ENCODE measurements at places on chromosomes 2 and 18. TPM values are rescaled to one million over a fixed set of nuclear protein-coding genes. Genes with fewer than 3 reads are reported as not detected.

DUSP2 gene
- total RNA-seq: 11.8 TPM

GORASP2 gene
- 70.4 TPM for total RNA-seq

GRCh38 chr2:144459286-144459685 lies 60.6 kb downstream of the ZEB2 start:
- H3K27ac ChIP-seq: no peak overlapping the region
- no peak overlapping the region for H3K4me3 ChIP-seq
- no peaks in the 10 kb centered on the region for H3K36me3 ChIP-seq
- peaks cover 9% of the 10 kb centered on the region for H3K4me1 ChIP-seq
- H3K27me3 ChIP-seq: no peaks in the 10 kb centered on the region
- DNase-seq: no peak

INHA gene
- 1.2 TPM for total RNA-seq

FTCDNL1 gene
- total RNA-seq: 3.4 TPM

GRCh38 chr2:181742922-181743722 lies 62.8 kb upstream of the NEUROD1 start:
- H3K27ac ChIP-seq: no peak overlapping the region
- H3K27me3 ChIP-seq: no peaks in the 10 kb centered on the region
- H3K36me3 ChIP-seq: no peaks in the 10 kb centered on the region
- no peak overlapping the region for H3K4me3 ChIP-seq

DNA sequence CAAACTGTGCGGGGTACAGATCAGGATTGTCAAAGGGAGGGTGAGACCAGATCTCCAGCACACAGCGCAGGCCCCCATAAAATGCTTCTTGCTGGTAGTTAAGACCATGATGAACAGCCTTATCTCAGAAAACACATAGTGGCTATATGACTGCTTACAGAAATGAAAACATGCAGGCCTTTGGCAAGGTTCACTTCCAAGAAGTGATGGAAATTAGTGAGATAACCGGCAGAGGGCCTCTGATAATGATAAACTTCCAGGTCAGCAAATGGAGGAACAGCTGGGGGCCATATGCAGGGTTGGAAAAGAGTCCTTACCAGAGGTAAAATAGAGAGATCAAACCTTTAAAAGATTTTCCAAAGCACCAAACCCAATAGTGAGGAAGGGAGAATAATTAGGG lies 46.6 kb downstream of the CFAP221 start:
- no peaks in the 10 kb centered on the region for H3K27me3 ChIP-seq
- no peak for DNase-seq
- H3K4me1 ChIP-seq: peaks cover 2% of the 10 kb centered on the region
- no peak overlapping the region for H3K27ac ChIP-seq
- no peaks in the 10 kb centered on the region for H3K36me3 ChIP-seq

Measured in kidney (tissue), 22 donors.